Right forelimb (tissue), 1 donor: ENCODE measurements at places on chromosomes 3 and 15.

- DNase-seq: no peak
Measured at GRCh38 chr15:85541744-85542143, 161.3 kb downstream of the AKAP13 start.

DNA sequence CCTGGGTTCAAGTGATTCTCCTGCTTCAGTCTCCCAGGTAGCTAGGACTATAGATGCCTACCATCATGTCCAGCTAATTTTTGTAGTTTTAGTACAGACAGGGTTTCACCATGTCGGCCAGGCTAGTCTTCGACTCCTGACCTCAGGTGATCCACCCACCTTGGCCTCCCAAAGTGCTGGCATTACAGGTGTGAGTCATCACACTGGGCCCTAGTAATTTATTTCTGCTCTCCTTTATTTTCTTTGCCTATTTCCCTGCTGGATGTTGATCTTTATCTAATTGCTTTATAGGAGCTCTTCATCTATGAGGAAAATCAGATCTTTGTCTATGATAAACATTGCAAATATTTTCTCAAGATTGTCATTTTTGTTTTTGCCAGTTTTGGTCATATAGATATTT is 31.7 kb downstream of the UQCC5 start:
- DNase-seq: no peak

GRCh38 chr3:136860541-136860940 is 1.5 kb upstream of the NCK1 start:
- DNase-seq: no peak

GRCh38 chr3:37876279-37876678 is 14.6 kb downstream of the CTDSPL start:
- no peak for DNase-seq

GRCh38 chr3:66211779-66212178 is 9.0 kb upstream of the SLC25A26 start:
- DNase-seq: no peak

DNA sequence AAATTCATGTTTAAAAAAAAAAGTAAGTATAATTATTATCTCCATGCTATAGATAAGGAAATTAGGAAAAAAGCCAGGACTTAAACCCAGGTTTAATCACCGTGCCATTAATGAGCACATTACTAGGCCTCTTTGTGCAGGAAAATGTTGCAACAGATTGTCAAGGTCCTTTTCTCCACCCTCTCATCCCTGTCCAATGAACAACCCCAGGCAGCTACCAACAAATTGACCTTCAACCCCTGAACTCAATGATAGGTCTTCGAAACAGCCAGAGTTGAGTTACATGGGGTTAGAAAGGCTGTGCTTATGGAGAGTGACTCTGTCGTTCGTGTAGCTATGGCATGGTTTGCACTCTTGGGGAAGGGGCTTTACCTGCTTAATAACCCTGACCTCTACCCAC is 84.2 kb upstream of the CTNNB1 start:
- no peak for DNase-seq

DNA sequence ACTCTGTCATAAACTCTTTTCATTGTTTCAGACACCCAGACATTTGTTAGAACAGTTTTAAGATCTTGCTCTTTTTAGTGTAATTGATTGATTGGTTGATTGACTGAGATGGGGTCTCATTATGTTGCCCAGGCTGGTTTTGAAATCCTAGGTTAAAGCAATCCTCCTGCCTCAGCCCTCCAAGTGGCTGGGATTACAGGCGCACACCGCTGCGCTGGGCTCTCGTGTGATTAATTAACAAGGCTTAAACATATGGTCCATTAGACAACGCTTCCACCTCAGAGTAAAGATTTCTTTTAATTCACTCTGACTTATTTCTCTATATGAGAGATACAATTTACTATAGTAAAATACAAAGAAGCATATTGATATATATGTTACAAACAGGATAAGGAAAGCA is 114.0 kb upstream of the C2CD4B start:
- DNase-seq: no peak

DNA sequence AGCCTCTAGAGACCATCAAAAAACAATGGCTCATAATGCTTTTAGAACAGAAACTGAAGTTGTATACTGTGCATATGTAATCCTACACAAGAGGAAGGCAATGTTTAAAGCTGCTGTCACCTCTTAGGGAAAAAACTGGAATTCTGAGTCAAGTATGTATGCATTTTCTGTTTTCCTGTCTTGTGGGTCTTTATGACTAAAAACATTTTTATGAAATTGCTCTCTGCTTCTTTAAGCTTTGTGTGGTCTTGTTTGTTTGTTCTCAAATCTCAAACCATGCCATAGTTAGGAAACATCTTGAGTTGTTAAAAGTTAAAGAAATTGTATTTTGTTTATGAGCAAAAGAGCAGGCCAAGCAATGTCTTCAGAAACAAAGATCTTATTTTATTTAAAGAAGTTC is 80.9 kb upstream of the SOX2 start:
- no peak for DNase-seq
